ENCODE measurements at places on chromosomes 13 and 19.

GRCh38 chr19:15274477-15274876 lies 42.2 kb upstream of the EPHX3 start:
- DNase-seq = no peak

DNA sequence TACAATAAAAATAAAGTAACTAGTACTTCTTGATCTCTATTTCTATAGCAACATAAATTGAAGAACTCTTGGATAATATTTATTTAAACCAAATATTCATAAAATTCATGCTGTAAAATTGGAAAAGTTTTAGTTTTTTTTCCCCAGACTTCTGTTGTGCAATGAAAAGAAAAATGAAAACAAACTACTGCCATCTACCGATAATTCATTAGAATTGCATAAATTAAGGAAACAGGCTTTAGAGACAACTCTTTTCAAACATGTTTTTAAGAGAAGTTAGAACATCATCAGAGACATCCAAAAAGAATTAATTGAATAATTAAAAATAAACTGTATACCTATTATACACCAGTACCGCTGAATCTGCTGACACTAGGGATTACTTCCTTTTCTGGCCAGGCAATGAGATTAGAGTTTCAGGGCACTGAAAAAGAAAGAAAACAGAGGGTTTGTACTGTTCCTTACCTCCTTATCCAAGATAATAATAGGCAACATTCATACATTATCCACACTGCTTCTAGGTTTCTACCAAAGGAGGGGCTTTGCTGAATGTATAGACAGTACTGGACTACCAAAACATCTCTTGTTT lies 4.9 kb downstream of the CCDC122 start:
- no peak for DNase-seq

DNA sequence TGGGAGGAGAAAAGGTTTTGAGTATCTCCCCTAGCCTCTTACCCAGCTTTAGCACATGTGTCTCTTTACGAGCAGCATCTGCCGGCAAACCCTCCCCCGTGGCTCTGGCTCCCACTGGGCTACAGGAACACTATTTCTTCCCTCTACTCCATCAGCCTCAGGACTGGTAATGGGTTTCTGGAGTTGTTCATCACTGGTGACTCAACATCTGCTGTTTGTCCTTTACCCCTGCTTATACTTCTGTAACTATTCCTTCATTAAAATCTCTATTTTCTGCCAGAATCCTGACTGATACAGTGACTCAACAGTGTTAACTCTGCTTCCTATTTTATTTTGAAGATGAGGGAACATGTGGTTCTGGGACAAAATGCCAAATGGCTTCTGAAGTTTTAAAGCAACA lies 437.3 kb upstream of the HTR2A start:
- no peak for DNase-seq

DNA sequence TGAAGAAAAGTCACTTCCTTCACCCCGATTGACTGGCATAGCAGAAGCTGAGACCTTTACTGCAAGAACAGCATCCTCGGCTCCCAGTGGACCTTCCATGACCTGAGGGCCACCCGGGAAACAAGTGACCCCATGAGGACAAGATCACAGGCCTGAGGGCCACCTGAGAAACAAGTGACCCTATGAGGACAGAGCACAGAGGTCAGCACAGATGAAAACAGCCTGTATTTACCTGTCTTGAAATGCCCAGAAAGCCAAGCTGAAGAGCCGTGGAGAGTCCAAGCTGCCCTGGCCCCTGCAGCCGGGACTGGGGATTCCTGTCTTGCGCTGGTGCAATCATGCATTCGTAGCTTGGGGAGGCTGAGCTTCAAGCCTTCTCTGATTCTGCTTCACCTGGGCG lies 114.2 kb upstream of the SPACA7 start:
- no peak for DNase-seq

DNA sequence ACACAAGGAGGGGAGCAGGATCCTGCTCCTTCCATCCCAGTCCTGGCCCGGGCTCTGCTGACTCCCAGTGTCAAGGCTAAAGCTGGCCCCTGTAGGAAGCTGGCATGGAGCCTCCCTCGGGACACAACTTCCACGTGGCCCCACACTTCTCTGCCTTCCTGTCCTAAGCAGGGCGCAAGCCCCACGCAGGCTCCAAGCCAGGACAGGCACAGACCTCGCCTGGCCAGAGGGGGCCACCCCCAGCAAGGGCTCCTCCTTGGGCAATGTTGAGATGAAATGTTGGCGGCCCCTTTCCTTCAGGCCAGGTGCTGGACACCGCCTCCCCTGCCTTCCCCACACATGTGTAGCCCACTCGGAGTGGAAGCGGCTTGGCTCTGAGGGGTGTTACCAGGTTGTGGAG lies 66.6 kb downstream of the COL4A1 start:
- no peak for DNase-seq

- DNase-seq = no peak
These were observed 3.6 kb upstream of the GNG8 start for GRCh38 chr19:46639358-46640182.

GRCh38 chr13:41054919-41055619 lies 6.2 kb upstream of the WBP4 start:
- no peak for DNase-seq

Measured in stimulated activated CD4-positive, alpha-beta T cell treated with anti-CD3 and anti-CD28 coated beads, TNF-alpha, amount 100 ng/mL, for 24 hours (primary cell).